ENCODE measurements at places on chromosomes 2 and 18. TPM values are rescaled to one million over a fixed set of nuclear protein-coding genes. Genes with fewer than 3 reads are reported as not detected.

The INPP5D gene
- 21.6 TPM for total RNA-seq

The TMEM163 gene
- not detected for total RNA-seq

The LPIN2 gene
- total RNA-seq: 2.7 TPM

The CCDC74B gene
- total RNA-seq: 3.7 TPM

The DUSP19 gene
- 1.1 TPM for total RNA-seq

The CD8A gene
- total RNA-seq: 0.08 TPM

The KIDINS220 gene
- 18.4 TPM for total RNA-seq
